ENCODE measurements at places on chromosomes 5 and 9.

DNA sequence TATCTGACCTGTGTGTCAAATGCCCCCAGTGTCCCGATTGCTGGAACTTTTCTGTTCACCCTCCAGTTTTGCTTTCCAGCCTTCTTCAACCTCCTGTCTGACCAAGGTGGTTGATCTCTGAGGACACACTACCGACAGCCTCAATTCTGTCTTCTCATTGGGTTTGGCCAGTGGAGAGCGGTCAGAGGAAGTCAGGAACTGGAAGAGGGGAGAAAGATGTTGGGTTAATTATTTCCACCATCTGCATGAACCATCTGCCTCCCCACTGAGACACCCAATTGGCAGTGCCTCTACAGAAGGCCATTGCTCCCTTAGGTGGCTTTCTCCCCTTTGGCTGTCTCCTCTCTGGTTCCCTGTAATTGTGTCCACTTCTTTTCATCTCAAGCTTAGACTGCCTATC is 154.3 kb upstream of the RAI14 start:
- no peak for DNase-seq

DNA sequence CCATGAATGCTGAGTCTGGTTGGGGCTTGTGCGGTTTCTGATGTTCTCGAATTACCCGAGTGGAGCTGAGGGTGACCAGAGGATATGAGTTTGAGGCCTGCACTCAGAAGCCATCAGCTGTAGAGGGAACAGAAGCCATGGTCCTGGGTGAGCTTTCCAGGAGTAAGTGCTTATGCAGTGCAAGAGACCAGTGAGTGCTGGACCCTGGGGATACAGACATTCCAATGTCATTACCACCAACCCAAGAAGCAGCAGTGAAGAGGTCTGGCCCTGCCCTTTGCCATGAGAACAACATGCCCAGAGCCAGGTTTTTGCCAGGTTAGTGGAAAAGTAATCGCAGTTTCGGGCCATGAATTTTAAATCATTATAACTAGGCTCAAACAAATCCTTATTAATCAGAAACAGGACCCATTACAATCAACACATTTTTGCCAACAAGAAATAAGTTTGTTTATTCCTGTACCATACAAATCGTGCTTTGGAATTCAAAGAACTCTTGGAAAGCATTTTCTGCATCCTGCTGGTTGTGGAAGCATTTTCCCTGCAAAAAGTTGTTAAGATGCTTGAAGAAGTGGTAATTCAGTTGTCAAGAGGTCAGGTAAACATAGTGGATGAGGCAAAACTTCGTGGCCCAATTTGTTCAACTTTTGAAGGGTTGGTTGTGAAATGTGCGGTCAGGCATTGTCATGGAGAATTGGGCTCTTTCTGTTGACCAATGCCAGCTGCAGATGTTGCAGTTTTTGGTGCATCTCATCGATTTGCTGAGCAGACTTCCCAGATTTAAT is 154.6 kb downstream of the SYK start:
- DNase-seq: no peak

- DNase-seq: no peak
Observed at GRCh38 chr5:1643651-1644392, 120.1 kb upstream of the LPCAT1 start.

DNA sequence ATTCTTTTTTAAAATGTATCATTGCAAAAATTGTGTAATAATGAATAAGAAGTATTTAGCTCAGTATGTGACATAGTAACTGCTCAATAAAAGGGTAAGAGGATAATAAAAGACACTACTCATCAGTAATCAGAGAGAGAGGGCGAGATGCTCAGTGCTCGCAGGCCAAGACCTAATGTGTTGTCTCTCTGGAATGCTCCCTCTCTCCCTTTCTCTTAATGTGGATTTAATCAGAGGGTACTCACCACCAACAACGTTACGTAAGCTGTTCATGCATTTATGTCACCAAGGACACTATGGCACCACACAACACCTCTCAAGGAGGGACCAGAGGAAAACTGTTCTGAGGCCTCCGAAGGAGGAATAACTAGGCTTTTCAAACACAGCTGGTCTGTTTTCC is 42.5 kb downstream of the WHRN start:
- no peak for DNase-seq

- no peak for DNase-seq
Observed at GRCh38 chr5:140609126-140609525, 23.8 kb downstream of the CD14 start.

DNA sequence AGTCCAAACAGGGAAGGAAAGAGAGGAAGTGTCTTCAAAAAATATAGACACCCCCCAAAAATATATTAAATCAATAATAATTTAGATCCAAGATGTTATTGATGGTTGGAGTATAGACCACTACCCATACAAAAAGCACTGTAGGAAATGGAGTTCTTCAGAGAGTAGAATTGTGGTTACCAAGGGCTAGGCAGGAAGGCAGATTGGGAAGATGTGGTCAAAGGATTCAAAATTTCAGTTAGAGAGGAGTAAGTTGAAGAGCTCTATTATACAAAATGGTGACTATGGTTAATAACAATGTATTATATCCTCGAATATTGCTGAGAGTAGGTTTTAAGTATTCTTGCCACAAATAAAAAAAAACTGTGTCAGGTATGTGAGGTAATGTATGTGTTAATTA is 149.4 kb downstream of the CWC27 start:
- DNase-seq: no peak

DNA sequence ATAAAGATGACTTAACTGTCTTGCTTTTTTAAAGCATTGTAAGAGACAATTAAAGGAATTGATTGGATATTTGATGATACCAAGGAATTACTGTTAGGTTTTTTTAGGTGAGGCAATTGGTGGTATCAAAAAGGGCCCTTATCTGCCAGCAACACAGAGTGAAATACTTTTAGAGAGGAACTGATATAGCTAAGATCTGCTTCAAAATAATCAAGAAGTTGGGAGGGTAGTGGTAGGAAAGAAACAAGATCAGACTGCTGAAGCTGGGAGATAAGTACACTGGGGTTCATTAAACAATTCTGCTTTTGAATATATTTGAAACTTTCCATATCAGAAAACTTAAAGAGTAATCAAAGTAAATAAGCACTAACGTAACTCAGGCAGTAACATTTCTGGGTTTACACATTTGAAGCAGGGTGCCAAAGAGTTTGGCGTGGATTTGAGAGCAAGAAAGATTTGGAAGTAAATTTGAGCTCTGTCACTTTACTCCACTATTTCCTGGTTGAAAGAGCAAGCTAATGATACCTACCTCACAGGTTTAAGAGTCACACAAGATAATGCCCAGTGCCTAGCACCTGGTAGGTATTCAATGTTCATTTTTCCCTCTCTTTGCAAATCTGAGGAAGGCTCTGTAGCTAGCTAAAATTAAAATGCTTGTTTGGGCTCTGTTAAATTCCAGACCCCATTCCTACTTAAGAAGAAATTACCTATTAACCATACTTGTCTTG is 6.9 kb downstream of the ERMP1 start:
- no peak for DNase-seq

- DNase-seq: no peak
Observed at GRCh38 chr5:159301466-159301865, 28.8 kb downstream of the IL12B start.

- peak; percentile 43 for DNase-seq
Observed at GRCh38 chr5:150159741-150160179, 4.1 kb upstream of the PDGFRB start.

- DNase-seq: no peak
Observed at GRCh38 chr9:72412483-72413040, 47.6 kb upstream of the ZFAND5 start.

DNA sequence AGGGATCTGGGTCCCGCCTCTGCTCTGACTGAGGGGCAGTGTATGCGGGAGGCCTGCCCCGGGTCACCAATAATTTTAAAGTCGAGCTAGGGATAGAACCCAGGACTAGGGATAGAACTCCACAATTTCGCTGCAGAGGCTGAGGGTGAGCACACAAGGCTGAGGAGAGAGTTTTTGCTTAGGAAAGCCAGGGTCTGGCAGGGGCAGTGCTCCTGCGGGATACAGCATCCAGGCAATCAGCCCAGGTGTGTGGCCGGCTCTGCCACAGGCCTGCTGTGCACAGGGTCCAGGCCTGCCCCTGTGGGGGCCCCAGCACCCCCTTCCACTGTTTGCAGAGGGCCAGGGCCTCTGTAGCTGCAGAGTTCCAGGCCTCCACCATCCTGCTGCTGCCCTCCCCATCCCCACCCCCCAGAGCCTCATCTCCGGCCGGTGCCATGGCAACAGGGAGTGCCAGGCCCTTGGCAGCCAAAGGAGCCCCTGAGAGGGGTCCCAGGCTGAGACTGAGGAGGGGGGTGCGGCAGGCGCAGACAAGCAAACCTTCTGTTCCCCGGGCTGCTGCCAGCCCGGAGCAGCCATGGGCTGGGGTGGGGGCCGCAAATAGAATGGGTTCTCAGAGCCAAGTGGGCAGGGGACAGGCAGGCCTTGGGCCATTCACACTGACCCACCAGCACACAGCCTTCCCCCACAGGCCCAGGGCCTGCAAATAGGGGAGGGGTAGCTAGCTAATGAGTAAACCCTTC is 8.6 kb downstream of the PDGFRB start:
- no peak for DNase-seq

DNA sequence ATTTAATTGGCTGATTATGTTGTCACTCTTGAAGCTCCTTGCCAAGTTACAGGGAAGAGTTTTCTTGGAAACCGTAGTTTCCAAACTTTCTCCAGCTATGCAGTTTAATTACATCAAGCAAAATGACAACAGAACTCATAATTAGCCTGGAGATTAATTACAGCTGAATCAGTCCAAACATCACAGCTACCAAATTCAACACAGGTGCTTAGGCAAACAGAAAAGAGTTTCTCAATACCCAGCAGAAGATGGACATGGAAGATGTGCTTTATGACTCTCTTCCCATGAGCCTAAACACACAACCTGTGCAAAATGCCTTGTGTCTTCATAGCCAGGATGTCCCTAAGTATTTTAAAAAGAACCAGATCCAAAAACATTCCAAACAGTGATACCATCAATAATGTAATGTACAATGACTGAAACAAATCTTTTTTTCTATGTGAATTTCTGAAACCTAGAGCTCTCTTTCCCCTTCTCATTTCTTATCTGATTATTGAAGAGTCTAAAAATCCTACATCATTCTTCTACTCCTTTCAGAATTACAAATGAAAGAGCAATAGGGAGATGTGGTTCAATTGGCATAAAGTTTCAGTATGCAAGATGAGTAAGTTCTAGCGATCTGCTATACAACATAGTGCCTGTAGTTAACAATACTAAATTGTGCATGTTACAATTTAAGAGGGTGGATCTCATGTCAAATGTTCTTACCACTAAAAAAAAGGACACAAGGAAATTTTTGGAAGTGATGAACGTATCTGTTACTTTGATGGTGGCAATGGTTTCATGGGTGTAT is 124.3 kb downstream of the RASEF start:
- no peak for DNase-seq

DNA sequence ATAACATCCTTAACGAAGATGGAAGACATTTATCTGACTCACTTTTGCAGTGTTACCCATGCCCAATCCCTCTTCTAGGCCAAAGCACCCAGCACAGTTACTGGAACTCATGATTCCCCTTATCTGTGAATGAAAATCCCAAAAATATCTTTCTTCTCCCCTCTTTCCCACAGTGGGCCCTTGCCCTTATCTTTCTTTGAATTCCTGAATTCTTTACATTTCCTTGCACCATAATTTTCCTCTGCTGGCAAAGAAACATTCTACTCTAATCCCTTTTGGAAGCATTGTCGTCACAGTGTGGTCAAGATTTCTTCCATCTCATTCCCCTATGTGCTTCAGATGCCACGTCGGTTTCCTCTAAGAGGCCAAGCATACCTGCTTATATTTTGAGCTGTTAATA is 135.9 kb upstream of the LIFR start:
- DNase-seq: no peak

DNA sequence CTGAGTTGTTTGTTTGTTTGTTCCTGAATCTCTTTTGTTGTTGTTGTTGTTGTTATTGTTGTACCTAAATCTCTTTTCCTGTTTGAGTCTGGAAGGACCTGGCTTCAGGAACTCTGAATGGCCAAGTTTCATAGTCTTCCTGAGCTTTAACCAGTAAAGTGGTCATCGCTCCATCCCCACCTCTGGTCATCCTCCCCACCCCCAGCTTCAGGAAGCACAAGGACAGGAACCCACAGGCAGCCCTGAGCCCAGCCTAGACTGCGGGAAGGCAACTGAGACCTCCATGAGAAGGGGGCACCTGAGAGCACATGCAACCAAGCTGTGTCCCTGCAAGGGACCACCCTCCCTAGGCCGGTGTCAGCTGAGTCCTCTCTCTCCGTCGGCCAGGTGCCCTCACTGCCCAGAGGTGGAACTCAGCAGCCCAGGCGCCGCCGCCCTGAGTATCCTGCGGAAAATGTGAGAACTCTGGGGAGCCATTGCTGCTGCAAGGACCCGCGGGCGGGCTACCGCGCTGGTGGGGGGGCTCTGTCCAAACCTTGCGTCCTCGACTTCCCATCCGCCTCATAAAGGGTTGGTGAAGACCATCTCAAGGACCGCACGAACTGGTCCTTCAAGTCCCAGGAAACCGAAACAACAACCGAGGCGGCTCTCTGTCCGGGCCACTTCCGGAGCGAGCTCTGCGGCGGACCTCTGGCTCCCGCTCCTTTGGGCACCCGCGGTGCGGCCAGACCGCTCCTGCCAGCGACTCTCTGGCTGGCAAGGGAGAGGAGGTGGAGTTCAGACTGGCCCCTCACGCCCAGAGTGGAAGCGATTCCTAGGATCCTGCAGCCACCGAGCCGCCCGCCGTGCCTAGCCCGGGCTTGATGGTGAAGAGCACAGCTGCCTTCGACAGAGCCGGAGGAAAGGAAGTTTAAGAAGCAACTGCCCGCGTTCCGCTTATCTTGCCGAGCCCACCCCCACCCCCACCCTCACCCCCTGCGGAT is 4.2 kb downstream of the BARX1 start:
- no peak for DNase-seq

Data from GM10248 (cell line).